Glutamatergic neuron (in vitro differentiated cells): ENCODE measurements at places on chromosomes 2 and 18. TPM values are rescaled to one million over a fixed set of nuclear protein-coding genes. Genes with fewer than 3 reads are reported as not detected.

Gene PLB1
- not detected for total RNA-seq

Gene SH3BP4
- total RNA-seq, result 59.3 TPM

Gene LIMS4
- total RNA-seq, result 0.47 TPM

Gene CYP26B1
- 9.7 TPM for total RNA-seq

Gene LRATD1
- 19.4 TPM for total RNA-seq

Gene TPO
- not detected for total RNA-seq

- no peak for DNase-seq
These were observed 606 bp downstream of the AGBL5 start for GRCh38 chr2:27051902-27052645.

DNA sequence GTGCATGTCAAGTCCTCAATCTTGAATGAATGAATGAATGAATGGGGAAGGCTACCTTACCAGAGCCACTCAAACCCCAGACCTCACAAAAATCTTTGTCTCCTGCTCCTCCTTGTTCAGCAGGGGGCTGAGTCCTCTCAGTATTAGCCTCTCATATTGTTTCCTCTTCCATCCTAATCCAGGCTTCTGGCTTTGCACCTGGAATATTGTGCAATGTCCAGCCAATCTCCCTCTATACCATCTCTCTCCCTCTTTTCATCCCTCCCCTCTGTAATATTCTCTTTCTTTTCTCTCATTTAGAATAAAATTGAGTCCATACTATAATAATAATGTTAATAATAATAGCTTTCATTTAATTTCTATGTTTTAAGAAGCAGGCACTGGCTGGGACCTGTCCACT, 34.3 kb downstream of the ARHGAP25 start:
- DNase-seq, result no peak

- DNase-seq, result peak; percentile 77
These were observed at the start of gene HSBP1L1 for GRCh38 chr18:79964330-79965118. Gene HSBP1L1, plus strand, starts transcription at chr18:79964643. Its CDS starts 93 bp downstream, at chr18:79964736.

DNA sequence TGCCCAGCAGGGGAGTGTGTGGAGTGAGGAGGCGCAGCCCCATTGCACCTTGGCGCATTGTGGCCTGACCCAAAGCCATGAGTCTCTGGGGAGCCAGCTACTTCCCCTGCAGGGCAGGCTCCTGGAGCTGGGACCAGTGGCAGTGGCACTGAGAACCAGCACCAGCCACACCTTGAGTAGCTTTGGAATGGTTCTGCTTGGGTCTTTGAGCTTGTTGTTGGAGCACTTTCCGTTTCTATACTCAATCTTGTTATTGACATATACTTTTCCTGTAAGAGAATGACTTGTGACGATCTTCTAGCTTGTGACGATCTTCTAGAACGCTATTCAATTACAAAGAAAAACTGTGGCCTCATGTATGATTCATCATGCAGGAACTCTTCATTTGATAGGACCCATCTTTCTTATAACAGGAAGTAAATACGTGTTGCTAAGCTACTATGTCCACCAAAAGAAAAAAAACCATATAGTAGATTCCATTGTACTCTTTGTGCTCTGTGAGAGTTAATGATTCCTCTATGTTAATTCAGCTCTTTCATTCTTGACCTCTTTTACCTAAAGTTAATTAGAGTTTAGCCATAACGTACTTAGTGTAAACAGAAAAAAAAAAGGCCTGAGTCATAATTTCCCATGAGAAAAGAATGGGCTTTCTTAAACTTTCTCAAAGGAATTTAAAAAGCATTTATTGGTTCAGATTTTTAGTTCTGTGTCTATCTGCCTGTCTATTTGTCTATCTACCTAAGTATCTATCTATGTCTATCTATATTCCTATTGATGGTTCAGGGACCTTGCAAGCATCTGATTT, 113.1 kb downstream of the GATA6 start:
- no peak for DNase-seq

DNA sequence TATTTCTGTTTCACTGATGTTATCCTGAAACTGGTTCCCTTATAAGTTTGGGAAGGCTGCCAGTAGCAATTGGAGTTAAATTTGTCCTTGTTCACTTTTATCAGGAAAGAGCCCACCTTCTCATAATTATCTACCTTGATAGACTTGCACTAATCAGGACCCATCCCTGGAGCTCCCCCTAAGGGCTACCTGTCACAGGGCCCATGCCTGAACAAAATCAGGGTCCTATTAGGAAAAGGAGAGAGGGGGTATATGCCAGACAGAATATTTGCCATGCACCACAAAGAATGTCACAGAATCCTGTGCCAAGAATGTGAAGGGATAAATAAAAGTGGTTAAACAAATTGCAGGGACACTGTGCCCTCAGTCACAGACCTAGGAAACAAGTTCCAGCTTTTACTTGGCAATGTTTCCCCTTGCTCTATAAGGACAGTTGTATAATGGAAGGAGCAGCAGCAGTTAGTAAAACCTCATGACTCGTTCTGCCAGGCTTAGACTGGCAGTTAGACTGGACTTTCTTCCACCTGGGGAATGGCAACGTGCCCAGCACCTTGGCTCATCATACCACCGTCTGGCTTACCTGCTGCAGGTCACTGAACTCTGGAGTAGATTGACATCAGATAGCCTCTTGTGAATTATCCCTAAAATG, 32.3 kb upstream of the VWC2L start:
- DNase-seq, result no peak

- no peak for DNase-seq
These were observed 105.5 kb downstream of the MYCN start for GRCh38 chr2:16045653-16046352.

- DNase-seq, result peak; percentile 65
These were observed 593 bp downstream of the ZNF514 start for GRCh38 chr2:95158891-95159619.

DNA sequence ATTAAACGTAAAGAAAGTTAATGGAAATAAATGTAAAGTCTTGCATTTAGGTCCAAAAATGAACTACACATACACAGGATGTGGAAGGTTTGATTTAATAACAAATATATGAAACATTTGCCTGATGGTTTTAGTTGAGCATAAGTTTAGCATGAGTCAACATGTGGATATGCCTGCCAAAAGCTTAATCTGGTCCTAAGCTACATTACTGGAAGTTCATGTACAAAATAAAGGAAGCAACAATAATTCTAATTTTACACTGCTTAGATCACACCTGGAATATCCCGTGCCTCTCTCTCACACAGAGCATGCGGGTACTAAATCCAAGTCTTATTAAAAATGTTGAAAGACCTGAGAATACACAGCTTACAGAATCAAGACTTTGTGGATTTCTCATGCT, 276.5 kb upstream of the NRP2 start:
- DNase-seq, result no peak

DNA sequence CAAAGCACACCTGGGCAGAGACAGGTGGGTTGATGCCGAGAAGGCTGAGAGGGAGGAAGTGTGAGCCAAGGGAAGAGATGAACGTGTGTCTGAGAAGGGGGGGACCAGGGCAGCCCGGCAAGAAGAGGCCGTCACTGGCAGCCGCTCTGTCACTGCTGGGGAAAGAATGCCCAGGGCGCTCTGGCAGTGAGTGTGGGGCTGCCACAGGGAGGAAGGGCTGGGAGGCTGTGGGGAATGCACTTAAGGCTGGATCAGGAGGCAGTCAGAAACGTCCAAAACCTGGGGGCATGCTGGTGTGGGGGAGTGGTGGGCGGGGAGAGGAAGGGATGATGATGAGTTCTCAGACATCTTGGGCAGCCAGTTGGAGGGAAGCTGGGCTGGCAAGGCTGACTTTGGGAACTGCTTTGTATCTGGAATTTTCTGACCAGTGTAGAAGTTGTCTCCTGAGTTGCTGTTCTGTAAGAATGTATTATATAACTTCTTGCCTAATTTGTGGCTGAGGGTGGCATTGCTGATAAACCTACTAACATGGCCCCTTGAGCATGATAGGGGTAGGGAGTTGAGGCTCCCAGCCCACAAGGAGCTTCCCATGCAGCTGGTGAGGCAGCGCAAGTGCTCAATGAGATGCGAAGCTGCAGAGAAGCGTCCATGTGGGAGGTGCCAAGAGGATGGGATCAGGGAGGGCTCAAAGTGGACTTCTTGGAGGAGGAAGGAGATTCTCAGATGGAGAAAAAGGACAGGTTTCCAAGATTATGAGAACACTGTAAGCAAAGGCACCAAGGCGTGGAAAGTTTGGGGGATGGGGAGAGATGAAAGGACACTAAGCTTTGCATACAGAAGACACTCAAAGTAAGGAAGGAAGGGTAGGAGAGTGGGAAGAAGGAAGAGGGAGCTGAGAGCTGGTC, 185.1 kb upstream of the HAAO start:
- no peak for DNase-seq

DNA sequence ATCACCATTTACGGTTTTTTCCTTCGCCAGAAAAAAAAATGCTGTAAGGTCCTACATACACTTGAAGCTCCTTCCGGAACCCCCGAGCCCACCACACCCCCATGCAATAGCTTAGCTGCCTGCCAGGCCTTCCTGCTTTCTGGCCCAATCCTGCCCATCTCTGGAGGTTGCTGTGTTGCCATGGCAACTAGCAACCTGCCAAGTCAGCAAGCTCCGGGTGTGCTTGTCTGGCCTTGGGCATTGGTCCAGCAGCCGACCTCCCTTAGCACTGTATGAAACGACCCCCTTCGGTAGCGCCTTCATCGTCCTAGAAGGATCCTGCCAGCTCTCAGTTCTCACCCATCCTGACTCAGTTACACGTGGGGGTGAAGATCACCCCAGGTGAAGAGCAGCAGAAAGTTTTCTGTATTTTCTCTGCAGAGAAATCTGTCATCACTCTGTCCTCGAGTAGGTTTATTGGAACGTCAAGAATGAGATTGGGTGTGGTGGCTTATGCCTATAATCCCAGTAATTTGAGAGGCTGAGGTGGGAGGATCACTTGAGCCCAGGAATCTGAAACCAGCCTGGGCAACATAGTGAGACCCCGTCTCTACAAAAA, 47.4 kb upstream of the MTCL1 start:
- DNase-seq, result peak; percentile 50

GRCh38 chr2:170928036-170928823, 823 bp upstream of the GORASP2 start:
- no peak for DNase-seq

DNA sequence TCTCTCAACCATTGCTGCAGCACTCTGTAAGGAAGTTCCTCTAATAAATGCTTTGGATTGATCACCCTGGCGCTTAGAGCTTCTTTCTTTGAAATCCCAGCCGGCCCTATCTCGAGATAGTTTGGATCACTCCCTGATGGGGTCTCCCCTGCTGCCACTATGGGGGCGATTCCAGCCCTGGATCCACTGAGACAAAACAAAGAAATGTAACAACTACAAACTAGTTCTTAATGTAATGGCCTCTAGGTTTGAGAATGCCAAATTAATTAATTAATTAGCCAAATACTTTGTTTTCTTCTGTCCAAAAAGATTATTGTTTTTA, 15.2 kb downstream of the SRSF7 start:
- no peak for DNase-seq

DNA sequence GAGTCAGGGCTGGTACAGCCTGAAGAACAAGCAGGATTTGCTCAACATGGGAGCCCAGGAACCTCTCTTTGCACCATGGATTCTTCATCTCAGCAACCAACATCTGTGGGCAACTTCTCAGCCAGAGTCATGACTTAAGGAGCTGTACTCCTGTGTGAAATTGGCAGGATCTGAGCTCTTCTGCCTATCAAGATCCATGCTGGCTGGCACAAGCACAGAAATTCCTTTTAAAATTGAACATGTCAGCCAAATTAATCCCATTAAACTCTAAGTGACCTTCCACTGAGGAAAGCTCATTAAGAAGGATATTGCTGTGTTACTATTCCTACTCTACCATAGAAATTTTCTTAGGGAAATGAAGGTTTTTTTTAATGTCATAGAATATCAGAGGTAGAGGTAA, 110.5 kb upstream of the SCG2 start:
- no peak for DNase-seq

- DNase-seq, result no peak
These were observed 240.8 kb upstream of the RGPD4 start for GRCh38 chr2:107585851-107586250.

- no peak for DNase-seq
These were observed 4.2 kb downstream of the PLEKHA3 start for GRCh38 chr2:178484245-178485041.

- DNase-seq, result no peak
These were observed 12.4 kb downstream of the ANO7 start for GRCh38 chr2:241200822-241201395.

DNA sequence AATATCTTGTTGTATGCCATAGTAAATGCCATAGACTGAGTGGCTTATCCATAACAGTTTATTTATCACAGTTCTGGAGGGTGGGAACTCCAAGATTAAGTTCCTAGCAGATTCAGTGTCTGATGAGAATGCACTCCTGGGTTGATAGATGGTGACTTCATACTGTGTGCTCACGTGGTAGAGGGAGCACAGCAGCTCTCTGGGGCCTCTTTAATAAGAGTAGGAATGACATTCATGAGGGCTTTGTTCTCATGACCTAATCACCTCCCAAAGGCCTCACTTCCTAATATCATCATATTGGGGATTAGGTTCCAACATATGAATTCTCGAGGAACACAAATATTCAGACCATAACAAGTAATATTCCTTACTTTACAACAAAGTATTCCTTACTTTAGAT, 98.1 kb upstream of the SH3BP4 start:
- no peak for DNase-seq
